Smooth muscle cell of the brain vasculature (primary cell): ENCODE measurements at places on chromosomes 4 and X.
A peak's percentile ranks its signal among the peaks of the same experiment; 100 is the strongest.

- DNase-seq: no peak
Observed at GRCh38 chr4:152635851-152636250, 43.9 kb downstream of the TMEM154 start.

GRCh38 chr4:19472666-19473065 lies 779.0 kb upstream of the SLIT2 start:
- no peak for DNase-seq

DNA sequence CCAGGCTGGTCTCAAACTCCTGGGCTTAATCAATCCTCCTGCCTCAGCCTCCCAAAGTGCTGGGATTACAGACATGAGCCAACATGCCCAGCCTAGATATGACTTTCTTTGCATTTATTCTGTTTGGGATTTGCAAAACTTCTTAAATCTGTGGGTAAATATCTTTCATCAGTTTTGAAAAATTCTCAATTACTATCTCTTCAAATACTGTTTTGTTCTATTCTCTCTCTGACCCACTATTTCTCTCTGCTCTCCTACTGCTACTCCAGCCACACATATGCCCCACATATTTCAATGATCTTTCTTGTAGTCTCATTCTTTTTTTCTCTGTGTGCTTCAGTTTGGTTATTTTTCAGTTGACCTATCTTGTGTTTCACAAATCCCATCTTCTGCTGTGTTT lies 205.1 kb downstream of the CHIC2 start:
- DNase-seq: no peak

DNA sequence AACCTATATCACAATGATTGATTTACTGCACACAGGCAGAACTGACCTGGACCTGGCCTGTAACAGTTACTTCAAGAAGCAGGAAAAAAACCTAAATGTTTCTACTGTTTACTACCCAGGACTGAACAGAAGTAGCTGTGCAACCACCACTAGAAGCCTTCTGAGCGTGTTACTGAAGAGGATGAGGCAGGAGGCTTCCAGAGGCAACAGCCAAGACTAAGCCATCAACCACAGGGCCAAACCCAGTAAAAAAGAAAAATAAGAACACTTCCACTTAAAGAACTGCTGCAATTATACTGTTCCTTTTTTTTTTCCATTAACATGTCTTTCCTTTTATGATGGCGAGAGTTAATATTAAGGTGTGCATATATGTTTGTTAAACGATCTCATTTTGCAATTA lies 29.4 kb upstream of the TTC29 start:
- no peak for DNase-seq

GRCh38 chrX:153333821-153334653 lies at the start of gene ZNF275:
ZNF275 (plus strand) TSS chrX:153334153; CDS start chrX:153336680, 2,527 bp downstream.
- DNase-seq: peak; percentile 24

DNA sequence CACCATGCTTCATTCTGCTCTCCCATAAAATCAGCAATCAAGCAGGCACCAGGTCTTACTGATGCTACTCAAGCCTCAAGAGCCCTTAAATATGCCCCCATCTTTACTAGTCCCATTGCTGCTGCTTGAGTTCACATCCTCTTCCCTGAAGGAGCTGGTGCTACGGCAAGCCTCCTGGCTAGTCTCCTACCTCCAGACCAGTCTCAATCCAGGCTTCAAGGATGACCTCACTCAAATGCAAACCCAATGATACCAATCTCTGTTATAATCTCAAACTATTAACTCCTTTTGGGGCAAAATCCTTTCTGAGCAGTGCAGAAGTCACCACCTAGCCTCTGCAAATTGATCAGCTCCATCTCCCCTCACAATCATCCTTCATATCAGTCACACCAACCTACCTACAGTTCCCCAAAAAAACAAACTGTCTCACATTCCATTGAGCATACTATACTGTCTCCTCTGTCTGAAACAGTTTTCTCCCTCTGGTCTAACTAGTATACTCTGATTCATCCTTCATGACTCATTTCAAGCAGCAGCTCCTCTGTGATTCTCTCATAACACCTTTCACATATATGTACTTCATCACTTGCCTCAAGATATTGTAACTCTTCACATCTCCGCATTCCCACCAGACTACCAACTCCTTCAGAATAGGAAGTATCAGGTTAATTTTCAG lies 30.0 kb downstream of the PAPSS1 start:
- no peak for DNase-seq

DNA sequence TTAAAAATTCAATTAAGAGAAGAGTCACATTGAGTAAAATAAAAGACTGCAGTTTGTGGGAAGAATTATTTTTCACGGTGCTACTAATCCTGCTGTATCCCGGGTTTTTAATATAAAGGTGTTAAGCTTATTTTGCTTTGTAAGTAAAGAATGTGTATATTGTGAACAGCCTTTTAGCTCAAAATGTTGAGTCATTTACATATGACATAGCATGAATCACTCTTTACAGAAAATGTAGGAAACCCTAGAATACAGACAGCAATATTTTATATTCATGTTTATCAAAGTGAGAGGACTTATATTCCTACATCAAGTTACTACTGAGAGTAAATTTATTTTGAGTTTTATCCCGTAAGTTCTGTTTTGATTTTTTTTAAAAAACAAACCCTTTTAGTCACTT lies 39.7 kb downstream of the IRS4 start:
- DNase-seq: no peak

- no peak for DNase-seq
Observed at GRCh38 chrX:38232079-38232686, 11.5 kb upstream of the SRPX start.

DNA sequence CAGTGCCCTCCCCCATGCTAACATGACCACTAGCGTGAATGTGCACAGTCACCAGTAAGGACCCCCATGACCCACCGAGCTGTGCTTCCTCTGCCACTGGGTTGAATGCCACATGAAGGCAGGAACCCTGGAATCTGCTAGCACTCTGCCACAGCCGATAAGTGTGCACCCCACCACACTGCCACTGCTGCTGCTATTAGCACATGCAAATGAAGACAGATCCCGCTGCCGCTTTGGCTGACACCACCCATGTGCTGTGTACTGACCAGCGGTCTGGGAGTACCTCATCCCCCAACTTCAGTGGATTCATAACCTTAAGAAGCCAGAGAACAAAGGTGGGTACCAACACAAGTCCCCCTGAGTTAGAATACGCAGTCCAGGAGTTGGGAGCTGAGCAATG lies 200.9 kb upstream of the ARHGEF9 start:
- no peak for DNase-seq

DNA sequence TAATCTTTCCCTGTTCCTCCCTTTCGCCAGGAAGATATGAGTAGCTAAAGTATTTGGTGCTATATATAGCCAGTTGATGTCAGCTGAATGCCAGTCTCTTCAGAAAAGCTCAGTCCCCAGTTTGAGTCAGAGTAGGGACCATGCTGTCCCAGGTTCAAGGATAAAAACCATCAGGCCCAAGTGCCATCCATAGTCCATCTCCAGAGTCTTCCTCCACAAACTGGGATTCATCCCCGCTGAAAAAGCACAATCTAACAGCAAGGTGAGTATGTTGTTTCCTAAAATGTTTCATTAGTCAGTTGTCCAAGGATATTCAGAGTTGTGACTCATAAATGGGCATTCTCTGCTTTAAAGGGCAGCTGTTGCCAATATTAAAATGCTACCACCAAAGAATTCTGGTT lies at the start of gene MYOZ2:
Gene MYOZ2 (plus strand): TSS at position 112 of the 401 bp plus-strand sequence. CDS start 694 bp downstream, outside the sequence.
- no peak for DNase-seq

DNA sequence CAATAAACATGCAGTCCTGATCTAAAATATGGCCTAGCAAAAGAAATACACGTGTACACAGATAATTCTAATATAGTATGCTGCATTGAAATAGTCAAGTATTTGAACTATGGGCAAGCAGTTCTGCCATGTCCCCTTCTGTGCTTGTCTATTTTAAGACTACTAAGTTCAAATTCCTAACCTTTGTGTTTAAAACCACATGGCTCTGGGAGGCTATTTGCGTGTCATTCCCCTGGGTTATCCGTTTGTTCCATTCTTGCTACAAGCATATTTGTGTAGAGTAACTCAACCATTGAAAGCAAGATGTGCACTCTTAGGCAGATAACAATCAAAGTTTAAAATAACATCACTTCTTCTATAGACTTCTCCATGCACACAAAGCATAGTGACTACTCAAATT lies 25.4 kb upstream of the TBC1D1 start:
- DNase-seq: peak; percentile 23

DNA sequence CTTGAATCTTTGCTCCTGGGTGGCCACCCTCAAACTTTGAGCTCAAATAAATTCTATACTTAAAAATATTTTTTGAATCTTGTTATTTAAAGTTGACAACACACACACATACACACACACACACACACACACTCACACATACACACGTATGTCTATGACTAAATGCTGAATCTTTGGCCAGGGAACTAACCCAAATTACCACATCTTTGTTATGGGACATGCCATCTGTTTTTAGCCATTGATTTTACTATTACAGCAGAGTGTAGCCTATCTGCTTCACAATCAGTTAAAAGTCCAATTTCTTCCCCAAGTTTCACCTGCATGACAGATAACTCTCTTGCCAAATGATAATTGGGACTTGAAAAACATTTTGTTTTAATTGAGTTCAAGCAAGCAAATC lies 45.0 kb upstream of the USP46 start:
- DNase-seq: no peak

DNA sequence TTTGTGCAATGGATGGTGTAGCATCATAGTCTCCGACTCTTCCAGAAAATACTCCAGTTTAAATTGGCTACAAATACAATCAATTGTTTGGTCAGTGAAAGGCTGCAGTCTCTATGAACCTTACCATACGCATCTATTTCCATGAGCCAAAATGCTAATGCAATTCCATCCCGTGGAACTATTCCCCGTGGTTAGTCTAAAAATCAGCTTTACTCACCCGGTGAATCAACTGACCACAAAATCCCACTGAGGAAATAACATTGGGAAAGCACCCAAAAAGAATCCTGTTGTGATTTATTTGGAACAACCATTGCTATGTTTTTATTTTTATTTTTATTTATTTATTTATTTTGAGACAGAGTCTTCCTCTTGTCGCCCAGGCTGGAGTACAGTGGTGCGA lies 87.1 kb downstream of the DHX15 start:
- no peak for DNase-seq

- DNase-seq: peak; percentile 15
Observed at GRCh38 chrX:20217271-20217670, 49.4 kb downstream of the RPS6KA3 start.

DNA sequence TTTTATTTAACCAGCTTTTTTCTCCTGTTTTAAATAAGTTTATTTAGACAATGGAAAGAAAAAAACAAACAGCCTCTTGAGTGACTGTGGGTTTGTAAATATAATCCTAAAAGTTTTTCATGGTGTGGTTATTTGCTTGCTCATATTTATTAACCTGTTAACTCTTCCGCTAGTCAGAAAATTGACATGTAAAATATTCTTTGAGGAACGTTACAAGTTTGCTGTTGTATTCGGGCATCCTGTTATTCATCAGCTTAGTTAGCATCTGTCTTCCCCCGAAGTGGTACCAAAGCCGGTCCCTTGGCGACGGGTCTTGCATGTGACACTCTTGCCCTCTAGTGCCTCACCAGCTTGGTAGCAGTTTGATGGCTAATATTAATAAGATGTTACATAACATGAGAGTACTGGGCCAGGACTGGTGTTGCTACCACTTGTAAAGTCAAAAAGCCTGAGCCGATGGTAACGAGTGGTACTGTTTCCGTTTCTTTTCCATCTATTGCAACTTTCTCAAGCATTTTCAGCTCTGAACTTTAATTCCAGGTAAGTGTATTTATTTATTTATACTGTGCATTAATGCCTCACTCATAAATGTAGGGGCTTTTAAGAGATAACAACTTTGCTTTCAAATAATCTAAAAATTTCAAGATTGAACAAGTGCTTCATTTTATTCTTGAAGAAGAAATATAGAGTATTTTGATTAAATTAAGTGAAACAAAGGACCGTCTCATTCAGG lies at the start of gene NDST3:
Gene NDST3 (plus strand): TSS at position 434 of the 733 bp plus-strand sequence. CDS start 19,425 bp downstream, outside the sequence.
- DNase-seq: peak; percentile 17

GRCh38 chr4:107183155-107183774 lies 147.2 kb upstream of the DKK2 start:
- DNase-seq: peak; percentile 49

GRCh38 chrX:104166735-104167436 lies 633 bp downstream of the FAM199X start:
- DNase-seq: no peak

- DNase-seq: no peak
Observed at GRCh38 chr4:14361084-14361483, 641.2 kb upstream of the CPEB2 start.

GRCh38 chr4:124640022-124640730 lies 72.4 kb downstream of the ANKRD50 start:
- no peak for DNase-seq

DNA sequence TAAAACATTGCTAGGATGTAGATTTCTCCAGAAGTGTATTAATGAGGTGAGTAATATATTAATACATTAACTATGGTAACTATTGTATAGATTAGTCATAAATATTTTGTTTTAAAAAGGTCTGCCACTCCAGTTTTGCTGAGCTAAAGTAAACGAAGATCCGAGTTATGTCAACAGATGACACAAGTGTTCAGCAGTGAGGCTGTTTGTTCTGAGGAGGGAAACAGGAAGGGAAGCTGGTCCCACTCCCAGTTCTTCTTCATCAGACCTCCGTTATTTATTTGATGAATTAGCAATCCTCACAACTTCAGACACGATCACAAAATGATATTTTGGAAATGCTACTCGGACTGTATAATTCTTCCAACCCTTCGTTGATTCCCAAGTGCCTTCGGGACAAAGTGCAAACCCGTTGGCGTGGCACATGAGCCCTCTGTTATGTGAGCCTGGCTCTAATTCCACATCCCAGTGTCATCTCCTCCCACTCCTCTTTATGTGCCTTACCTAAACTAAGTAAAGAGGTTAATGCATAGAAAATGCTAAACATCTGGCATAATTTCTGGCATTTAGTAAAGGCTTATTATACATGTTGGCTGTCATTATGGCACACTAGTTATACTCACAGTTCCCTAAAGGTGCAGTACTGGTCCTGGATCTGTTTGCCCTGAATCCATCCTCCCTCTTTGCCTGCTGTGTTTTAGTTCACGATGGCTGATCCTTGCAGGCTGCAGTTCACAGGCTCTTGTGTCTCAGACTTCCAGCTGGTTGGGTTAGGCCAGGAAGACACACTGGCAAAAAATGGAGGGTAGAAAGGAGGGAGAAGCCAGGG lies 190.6 kb upstream of the LNX1 start:
- DNase-seq: no peak

DNA sequence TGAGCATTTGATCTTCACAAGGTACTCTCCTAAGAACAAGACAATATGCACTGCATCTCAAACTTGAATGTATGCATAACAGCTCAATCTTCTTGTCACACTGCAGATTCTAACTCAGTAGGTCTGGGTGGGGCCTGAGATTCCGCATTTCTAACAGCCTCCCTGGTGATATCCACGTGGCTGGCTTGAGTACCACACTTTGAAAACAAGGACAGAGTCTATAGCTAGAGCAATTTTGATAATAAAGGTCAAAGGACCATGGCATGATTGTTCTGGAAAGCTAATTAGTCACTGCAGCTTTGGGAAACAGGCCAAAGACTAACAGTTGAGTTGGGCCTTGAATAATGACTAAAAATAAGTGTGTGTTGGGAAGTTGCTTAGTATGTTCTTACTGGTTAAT lies 213.3 kb downstream of the GBA3 start:
- no peak for DNase-seq

- no peak for DNase-seq
Observed at GRCh38 chr4:157988641-157989040, 184.2 kb downstream of the GASK1B start.
